Neural progenitor cell (in vitro differentiated cells): ENCODE measurements at places on chromosomes 12 and 14. TPM values are rescaled to one million over a fixed set of nuclear protein-coding genes. Genes with fewer than 3 reads are reported as not detected.

DNA sequence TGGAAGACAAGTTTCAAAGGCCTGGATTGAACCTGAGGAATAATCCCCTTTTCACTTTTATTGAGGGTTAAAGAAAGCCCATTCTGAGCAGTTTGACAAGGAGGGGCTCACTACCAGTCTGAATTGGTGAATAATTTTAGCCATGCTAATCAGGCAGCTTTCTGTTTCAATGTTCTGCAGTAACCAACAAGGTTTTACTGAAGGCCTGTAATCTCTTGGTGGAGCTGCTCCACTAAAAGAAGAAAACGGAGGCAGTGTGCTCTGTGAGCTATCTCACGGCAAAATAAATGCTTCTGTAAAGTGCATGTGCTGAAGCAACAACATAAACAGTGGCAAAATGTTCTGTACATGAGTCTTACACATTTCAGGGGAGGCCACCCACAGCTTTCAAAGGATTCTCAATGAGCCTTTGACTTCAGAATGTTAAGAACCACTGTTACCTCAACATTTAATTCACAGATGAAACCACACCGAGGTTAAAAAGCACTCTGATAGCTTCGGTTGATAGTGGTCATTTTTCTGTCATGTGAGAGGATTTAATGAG lies 111.2 kb downstream of the LRIG3 start:
- no peaks in the 10 kb centered on the region for H3K27me3 ChIP-seq
- no peak overlapping the region for H3K27ac ChIP-seq
- H3K4me1 ChIP-seq: peaks cover 7% of the 10 kb centered on the region
- no peak overlapping the region for H3K4me3 ChIP-seq
- no peak for DNase-seq

The MIP gene
- total RNA-seq: 0.03 TPM in 1 of 2 replicates, not detected in the other

The CELA1 gene
- not detected in 2 replicates for total RNA-seq

The GLIPR1L2 gene
- total RNA-seq: 0.31 TPM in 1 of 2 replicates, not detected in the other
